ENCODE measurements at places on chromosomes 2 and 18. TPM values are rescaled to one million over a fixed set of nuclear protein-coding genes. Genes with fewer than 3 reads are reported as not detected.

GRCh38 chr18:75204732-75205513 is 4.0 kb downstream of the PTGR3 start:
- no peak for DNase-seq

DNA sequence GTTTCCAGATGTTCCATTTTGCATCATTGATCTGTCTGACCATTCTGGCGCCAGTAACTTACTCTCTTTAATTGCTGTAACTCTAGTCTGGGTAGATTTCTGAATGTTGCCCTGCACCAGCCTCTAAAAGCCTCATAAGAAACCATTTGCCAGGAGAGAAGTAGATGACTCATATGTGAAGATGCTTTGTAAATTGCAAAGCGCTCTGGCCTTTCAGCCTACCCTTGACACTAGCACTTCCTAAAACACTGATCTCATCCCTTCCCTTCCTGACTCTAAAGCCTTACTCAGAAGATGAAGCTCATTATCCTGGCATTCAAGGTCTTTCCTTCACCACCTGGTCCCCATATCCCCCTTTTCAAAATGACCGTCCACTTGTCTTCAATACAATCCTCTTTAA is 193.2 kb upstream of the MEX3C start:
- DNase-seq: no peak

- no peak for DNase-seq
Observed at GRCh38 chr2:228242591-228242990, 61.1 kb upstream of the SPHKAP start.

GRCh38 chr18:21851327-21851961 is 110.9 kb downstream of the MIB1 start:
- DNase-seq: no peak

- no peak for DNase-seq
Observed at GRCh38 chr2:233840520-233840919, 13.8 kb downstream of the HJURP start.

GRCh38 chr2:230471074-230471473 is 55.1 kb downstream of the SP100 start:
- DNase-seq: no peak

DNA sequence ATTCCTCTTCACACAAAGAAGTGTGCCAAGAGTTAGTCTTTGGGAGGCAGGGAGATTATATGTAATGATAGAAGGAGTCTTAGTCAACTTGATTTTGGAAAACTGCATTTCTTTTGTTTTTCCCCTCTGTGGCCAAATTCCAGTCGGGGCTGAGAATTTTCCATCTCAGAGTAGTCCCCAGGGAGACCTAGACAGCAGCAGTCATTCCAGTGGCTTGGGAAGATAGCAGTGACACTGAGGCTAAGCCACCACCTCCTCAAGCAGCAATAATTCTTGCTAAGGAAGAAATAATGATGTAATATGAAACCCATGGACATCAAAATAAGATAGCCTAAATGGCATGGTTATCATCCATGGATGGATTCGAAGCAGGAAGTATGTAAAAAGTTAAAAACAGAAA is 21.0 kb upstream of the CCDC141 start:
- DNase-seq: no peak

DNA sequence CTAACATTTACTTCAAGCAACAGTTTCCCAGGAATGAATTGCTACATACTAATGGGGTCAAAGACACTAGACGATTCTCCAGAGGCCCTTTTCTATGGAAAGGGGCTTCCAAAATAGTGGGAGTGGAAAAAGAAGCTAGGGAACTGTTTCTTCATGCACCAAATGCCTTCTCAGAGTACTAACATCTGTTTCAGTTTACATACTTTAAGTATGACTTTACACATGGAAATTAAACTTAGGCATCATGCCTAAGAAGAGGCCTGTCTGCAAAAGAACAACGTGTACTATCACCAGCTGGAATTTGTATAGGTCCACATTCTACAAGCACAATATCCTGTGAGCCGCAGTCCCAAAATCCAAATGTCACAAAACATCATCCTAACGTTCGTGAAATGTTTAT is 29.4 kb upstream of the WDR75 start:
- no peak for DNase-seq

- DNase-seq: no peak
Observed at GRCh38 chr2:177989029-177989885, 83.3 kb downstream of the PDE11A start.

- no peak for DNase-seq
Observed at GRCh38 chr2:20164734-20165478, 60.0 kb downstream of the SDC1 start.

- no peak for DNase-seq
Observed at GRCh38 chr2:222315443-222316121, 16.8 kb upstream of the PAX3 start.

DNA sequence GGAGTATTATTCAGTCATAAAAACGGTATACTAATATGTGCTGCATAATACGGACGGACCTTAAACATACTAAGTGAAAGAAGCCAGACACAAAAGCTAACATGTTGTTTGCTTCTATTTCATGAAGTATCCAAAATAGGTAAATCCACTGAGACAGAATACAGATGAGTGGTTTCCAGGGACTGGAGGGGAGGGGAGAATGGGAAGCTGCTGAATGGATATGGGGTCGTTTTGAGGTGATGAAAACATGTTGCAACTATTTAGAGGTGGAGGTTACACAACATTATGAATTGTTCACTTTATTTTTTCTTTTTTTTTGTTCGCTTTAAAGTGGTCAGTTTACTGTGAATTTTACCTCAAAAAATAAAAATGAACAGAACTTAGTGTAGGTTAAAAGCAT is 52.9 kb downstream of the RAB10 start:
- DNase-seq: no peak

CDKL4 gene
- total RNA-seq: 0.13 TPM

MALL gene
- total RNA-seq: 0.50 TPM

STPG4 gene
- total RNA-seq: not detected

Data from CD8-positive, alpha-beta memory T cell (primary cell).